ENCODE measurements at places on chromosomes 6 and 20. TPM values are rescaled to one million over a fixed set of nuclear protein-coding genes. Genes with fewer than 3 reads are reported as not detected.

The ANGPT4 gene
- 0.44 TPM for total RNA-seq

The SLC35D3 gene
- total RNA-seq, result not detected

GRCh38 chr6:36050305-36050704, 22.7 kb downstream of the MAPK14 start:
- no peak for DNase-seq

- DNase-seq, result no peak
Measured at GRCh38 chr6:11213422-11214021, 18.9 kb downstream of the NEDD9 start.

GRCh38 chr20:62797671-62798532, 1.6 kb downstream of the MRGBP start:
- no peak for DNase-seq

All from omental fat pad (tissue), 4 donors.